Large intestine (tissue), 12 donors: ENCODE measurements at places on chromosomes 2 and 18. TPM values are rescaled to one million over a fixed set of nuclear protein-coding genes. Genes with fewer than 3 reads are reported as not detected.

The ADD2 gene
- 4.0 TPM for polyA plus RNA-seq

The CFC1 gene
- polyA plus RNA-seq, result 3.7 TPM

The RTP5 gene
- 0.07 TPM for polyA plus RNA-seq

The C1QL2 gene
- polyA plus RNA-seq, result 0.18 TPM

The FASTKD2 gene
- 33.9 TPM for polyA plus RNA-seq

The LCT gene
- polyA plus RNA-seq, result 79.1 TPM

The IL36G gene
- 0.51 TPM for polyA plus RNA-seq

The BOLL gene
- 0.09 TPM for polyA plus RNA-seq
